Colonic mucosa (tissue), 4 donors: ENCODE measurements at places on chromosomes 7 and 10. TPM values are rescaled to one million over a fixed set of nuclear protein-coding genes. Genes with fewer than 3 reads are reported as not detected.

DNA sequence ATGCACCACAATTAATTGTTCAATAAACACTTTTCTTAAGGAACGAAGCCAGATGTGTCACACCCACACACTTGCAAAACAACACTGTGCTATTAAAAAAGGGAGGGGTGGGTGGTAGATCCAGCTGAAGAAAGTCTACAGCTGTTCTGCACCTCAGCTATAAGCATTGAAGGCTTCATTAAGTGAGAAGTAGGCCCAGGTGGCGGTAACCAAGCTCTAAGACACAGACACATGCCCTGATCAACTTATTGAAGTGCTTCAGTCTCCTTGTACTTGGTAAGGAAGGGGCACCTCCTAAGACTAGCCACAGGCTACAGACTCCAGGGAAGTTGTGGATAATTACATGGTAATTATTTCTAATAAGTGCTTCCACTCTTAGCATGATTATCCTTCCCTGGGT lies 4.5 kb upstream of the CPVL start:
- DNase-seq = no peak

DNA sequence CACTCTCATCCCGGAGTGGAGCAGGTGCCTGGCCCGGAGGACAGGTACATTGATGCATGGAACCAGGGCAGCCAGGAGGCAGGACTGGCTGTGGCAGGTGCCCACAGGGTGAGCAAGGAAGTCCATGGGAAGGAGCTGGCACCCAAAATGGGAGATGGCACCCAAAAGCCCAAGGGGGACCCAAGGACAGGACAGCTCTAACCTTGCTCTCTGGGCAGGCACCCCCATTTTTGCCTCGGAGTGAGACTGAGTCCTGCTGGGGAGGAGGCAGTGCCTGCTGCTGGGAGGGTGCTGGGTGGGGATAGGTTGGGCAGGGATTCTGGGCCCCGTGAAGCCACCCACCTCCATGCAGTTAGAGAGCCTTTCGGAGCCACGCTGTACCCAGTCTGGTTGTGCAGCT lies 234.5 kb downstream of the TCERG1L start:
- DNase-seq = no peak

DNA sequence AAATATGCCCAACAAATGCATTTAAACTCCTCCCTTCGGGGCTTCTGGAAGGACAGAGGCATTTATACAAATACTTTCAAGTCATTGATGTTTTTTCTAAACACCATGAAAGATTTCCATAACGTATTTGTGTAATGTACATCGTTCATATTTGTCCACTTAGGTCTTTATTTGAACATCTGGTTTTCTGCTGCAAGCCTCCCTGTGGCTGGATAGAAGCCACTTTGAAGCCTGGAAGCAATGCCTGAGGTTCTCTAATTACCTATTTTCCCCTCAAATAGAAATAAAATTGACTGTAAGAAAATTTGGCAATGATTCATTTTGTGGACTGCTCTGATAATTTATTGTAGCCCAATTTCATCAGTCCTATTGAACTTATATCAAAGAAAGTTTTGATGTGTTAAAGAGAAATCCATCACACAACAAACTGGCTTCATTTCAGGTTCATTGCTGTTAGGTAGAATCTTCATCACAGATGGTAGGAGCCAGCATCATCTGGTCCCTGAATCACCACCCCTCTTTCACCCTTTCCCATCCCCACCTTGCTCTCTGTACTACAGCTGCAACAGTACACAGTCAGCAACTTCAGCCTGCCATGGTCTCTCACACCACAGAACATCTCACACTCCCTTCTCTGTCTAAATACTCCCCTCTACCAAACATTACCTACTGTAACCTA lies 186.0 kb upstream of the MGMT start:
- no peak for DNase-seq

DNA sequence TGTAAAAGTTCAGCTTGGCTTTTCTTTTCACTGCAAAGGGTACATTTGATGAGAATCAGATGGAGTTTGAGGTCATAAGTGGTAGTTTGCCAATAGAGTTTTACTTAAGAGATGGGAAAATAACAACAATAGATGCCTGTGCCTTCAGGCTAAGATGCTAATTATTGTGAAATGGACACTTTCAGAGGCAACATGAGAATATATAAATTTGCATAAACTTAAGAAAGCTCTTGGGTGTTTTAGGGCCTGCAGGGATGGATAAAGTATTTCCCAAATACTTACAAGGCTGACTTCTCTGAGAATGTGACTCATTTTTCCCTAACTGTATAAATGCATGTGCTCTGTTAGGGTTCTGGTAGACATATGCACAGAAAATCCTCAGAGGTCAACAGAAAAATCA lies 200.3 kb upstream of the SVIL start:
- DNase-seq = no peak

Gene HACD1
- 3.4 TPM for total RNA-seq
